Smooth muscle cell of bladder (primary cell): ENCODE measurements at places on chromosomes 7 and 10. TPM values are rescaled to one million over a fixed set of nuclear protein-coding genes. Genes with fewer than 3 reads are reported as not detected.

The GJD4 gene
- total RNA-seq: not detected in 2 replicates

The PKD2L1 gene
- total RNA-seq: not detected in 2 replicates

The GDF10 gene
- total RNA-seq: 0.14 and 1.2 TPM in 2 replicates

The SPDYE9 gene
- not detected in 2 replicates for total RNA-seq

The CPN1 gene
- not detected in 2 replicates for total RNA-seq

The DENND2A gene
- total RNA-seq: 15.6 and 37.5 TPM in 2 replicates

The SNX10 gene
- 0.37 and 0.85 TPM in 2 replicates for total RNA-seq
